ENCODE measurements at places on chromosomes 5 and 9.

- no peak for DNase-seq
Measured at GRCh38 chr5:76927961-76928360, 24.9 kb upstream of the CRHBP start.

GRCh38 chr5:14600846-14601245 is 19.3 kb downstream of the OTULINL start:
- DNase-seq, result no peak

- DNase-seq, result no peak
Measured at GRCh38 chr5:1001406-1002270, 7.0 kb upstream of the NKD2 start.

DNA sequence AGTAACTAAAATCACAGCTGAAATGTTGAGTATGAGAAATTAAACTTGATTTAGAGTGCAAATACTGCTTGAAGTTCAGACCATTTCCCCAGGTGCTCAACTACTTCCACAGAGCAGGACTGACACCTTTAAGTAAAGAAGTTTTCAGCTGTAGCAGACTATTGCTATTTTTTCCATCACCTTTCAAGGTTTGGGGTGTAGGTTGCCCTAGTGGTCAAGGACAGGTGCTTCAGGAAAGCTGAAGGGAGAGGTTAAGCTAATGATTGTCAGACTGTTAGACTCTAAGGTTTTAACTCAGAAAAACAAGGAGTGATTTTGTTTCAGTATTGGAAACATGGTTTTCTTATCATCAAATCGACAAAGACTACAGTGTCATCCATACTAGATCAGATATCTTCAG is 162.1 kb downstream of the CCDC192 start:
- no peak for DNase-seq

GRCh38 chr9:29211580-29212396 is 1638.5 kb upstream of the C9orf72 start:
- DNase-seq, result peak; percentile 34

DNA sequence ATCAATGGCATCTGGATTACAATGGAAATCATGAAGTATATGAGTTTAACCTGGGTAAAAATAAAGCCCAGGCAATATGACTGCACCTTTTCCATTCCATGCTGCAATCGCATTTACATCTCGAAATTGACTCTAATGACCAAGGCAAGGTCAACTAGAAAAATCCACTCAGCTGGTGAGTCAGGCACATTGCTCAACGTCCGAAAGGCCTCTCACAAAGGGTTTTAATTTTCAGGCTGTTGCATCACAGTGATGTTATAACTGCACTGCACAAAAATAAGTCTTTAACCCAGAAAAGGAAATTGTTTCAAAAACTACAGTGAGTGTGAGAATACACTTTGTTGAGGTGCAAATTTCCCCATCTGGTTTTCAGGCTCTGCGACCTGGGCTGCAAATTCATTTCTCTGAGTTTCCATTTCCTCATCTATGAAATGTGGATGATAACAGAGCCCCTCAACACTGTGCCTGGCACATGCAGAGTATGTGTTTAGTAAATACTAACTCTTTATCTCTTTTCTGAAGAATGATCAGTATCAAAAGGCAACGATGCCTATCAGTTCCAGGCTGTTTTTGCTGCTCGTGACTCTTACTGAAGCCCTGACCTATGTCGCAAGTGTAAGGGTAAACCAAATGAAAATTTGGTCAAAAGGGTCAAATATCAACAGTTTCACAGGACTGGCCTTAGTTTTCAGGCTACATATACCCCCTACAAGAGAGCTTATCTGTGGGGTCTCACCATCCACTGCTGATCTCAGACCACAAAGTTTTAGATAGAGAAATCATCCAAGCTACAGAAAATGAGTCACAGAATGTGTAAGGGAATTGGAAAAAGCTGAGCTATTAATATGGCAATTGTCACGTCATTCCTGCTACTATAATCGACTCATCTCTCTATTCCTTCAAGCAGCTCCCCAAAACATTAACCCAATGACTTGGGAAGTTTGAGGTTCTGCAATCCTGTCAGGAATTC is 4.1 kb downstream of the NFIL3 start:
- peak; percentile 79 for DNase-seq

DNA sequence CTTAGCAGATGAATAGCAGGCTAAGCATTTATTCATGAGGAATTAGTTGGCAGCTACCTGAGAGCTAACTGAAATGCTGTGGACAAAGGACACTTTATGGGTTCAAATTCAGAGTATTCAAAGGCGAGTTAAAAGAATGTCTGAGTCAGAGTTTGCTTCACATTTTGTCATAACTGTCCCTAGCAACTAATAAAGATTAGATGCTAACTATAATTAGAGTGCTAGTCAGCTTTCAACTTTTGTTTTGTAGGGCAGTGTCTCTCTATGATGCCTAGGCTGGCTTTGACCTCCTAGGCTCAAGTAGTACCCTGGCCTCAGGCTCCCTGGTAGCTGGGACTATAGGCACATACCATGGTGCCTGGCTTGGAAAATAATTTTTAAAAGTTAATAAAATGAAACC is 4.6 kb downstream of the SMC5 start:
- DNase-seq, result no peak

- DNase-seq, result no peak
Measured at GRCh38 chr5:179131321-179131835, 71.2 kb downstream of the ZNF354C start.

- no peak for DNase-seq
Measured at GRCh38 chr9:31325778-31326177, 1058.7 kb upstream of the ACO1 start.

- DNase-seq, result no peak
Measured at GRCh38 chr5:125037530-125037929, 291.1 kb upstream of the ZNF608 start.

DNA sequence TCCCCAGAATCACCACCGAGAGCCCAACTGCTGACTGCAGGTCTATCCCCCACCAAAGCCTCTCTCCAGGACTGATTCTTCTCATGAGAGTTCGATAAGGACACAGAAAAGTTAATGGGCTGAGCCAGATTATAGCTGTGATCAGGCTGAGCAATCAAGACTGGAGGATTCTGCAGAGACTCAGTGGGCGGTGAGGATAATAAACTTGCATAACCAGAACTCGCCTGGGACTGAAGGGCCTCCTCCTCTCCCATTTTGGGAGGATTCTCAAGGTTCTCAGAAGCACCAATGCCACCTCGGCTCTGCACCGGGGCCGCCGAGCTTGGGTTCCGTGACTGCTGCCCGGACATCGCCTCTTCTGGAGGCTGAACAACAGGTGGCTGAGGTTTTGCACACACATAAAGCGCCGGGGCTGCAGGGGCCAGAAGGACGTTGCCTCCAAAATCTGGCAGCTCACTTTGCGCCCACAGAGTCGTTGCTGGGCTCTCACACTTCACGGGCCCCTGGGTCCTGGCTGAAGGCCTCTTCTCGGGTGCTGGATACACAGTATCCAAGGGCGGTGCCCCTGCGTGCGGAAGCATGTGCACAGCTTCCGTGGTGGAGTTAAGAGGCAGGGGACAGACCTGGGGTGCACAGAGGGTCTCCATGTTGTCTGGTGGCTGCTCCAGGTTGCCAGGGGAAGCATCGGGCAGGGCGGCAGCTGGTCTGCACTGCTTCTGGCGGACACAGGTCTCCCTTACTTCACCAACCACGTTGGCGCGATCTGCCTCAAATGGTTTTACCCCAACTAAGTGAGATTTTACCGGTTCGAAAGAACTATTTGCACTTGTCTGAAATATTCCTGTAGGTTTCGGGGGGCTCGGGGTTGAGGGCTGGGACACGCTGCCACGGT is 7.6 kb downstream of the SEC16A start:
- DNase-seq, result no peak

GRCh38 chr9:27157097-27157496 is 48.1 kb downstream of the TEK start:
- DNase-seq, result no peak

DNA sequence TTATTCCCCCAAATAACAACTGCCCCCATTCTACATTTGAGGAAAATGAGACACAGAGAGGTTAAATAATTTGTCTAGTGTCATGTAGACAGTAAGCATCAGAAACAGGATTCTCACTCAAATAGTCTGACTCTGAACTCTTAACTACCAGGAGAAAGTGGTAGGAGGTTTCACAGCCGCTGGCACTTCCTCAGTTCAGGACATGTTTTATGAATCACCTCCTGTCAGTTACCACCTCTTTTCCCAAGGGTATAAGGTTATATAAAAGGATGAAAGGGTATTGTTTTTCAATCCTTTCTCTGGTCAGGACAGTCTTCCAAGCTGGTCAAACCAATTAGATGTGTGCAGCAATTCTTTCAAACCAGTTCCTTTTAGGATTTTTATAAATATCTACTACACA is 52.1 kb downstream of the TSSK1B start:
- no peak for DNase-seq

DNA sequence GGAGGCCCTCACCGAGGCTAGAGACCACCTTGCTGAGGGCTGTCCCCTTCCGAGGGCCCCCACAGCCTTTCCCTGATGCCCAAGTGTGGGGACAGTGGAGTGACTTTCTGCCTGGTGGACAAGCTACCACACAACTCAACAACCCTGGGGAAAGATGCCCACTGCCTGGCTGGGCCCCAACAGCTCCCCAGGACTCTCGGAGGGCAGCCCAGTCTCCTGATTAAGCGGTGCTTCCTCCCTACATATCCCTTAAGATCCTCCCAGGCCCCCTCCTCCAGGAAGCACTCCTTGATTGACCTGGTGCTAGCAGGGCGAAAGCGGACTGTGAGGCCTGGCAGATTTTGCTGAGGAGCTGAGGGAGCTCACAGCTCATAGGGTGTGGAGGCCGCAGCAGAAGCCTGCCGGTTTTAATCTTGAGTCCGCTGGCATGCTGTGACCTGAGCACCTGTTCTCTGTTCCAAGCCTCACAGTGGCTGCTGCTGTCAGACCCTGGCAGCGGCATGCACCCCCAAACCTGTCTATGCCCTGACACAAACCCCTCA is 2.2 kb downstream of the NSMF start:
- DNase-seq, result no peak

- DNase-seq, result no peak
Measured at GRCh38 chr5:36786448-36787012, 90.0 kb upstream of the NIPBL start.

- DNase-seq, result no peak
Measured at GRCh38 chr5:145509336-145510136, 325.6 kb downstream of the PRELID2 start.

DNA sequence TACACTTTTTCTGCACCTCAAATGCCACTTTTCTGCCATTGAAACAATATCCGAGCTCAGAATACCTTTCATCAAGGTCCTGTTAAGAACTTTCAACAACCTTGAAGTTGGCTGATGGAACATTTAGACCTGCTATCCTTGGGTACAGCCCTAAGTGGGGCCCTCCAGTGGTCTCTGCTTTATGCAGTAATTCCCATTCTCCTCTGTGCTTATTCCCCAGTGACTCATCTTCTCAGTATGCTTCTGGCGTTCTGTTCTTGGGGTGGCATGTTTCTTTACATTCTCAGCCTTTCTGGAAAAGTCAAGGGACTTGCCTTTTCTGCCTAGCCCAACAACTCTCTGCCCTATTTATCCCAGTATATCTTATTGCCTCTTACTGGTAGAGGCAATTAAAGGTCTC is 7.1 kb downstream of the ANP32B start:
- no peak for DNase-seq

- DNase-seq, result no peak
Measured at GRCh38 chr9:79581794-79582193, 10.0 kb downstream of the TLE4 start.

DNA sequence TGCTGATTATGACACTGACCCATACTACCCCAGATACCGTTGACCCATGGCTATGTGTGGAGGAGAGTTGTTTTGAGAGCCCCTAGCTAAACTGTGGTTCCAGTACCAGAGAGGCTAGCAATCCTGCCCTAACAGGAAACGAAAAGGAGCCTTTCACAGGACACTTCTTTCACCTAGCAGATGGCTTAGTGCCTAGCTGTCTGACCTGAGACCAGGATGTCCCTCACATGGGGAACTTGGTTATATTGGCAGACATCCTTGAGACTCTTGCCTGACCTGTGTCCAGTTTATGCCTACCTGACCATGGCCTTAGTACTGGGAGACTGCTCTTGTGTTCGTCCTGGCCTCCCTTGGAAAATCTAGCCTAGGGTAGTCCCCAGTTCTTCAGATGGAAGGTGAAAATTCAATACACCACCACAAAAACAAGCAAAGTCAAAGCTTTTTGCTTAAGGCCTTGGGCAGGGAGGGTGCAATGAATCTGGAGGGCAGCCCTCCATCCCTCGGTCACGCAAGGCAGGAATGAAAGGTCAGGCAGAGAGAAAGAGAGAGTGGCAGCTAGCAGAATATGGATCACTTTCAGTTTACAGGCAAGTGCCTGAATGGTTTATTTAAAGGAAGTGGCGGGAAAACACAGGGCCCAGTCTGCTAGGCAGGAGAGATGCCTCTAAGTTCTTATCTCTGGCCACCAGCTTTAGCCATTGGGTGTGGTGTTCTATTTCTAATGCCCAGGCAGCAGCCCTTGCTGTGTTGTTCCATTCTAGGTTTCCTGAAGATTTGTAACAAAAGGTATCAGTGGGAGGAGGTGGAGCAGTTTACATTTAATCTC is 16.4 kb upstream of the ZNF474 start:
- no peak for DNase-seq

DNA sequence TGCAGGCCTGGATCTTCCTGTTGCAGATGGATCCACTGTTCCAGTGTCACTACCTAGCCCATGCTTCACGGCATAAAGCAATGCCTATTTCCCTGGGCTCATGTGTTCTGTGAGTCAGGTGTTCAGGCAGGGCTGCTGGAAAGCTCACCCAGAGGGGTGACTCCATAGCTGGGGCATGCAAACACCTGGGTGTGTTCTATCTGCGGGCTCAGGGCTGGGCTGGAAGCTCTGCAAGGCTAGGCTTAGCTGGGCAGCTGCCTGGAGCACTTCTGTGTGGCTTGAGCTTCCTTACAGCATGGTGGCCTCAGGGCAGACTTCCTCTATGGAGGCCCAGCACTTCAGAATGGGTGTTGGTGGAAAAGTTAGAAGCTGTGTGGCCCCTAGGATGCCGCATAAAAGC is 139.9 kb downstream of the GADD45G start:
- DNase-seq, result no peak

GRCh38 chr5:151825445-151825844 is 53.7 kb downstream of the G3BP1 start:
- DNase-seq, result no peak

DNA sequence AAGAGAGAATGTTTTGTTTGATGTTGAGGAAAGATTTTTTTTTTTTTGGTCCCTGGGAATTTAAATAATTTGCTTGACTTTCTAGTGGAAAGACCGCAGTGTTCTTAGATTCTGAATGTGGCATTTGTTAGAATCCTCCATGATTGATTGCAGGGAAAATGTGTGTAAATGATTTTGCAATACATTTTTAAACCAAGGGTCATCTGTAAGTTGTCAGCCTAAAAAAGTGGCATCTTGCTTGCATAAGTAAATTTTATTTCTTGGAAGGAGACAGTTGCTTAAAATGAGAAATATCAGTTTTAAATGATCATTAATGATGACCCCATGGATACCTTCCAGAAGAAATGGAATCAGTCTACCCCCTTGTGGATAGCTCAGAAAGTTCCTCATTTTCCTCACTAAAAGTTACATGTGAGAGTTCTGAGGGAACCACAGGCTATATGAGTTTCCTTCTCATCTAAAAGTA is 105.1 kb upstream of the SLC25A48 start:
- no peak for DNase-seq

DNA sequence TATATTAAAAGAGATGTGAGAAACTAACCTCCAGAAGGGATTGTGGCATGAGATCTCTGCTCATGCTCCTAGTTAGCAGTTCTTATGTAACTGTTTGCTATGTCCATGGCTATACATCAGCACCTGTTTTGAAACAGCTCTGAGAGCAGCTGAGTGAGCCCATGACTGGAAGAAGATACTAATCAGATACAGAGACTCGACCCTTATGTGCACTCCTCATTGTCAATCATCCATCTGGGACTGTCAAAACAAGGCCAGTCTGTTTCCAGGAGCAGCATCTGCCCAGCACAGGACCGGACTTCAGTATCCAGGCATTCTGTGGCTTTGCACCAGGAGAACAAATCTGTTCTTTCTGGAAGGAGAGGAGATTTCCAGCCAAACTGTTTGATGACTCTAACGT is 77.7 kb downstream of the EFNA5 start:
- no peak for DNase-seq
